RKO (cell line): ENCODE measurements at places on chromosomes 1 and 21.

DNA sequence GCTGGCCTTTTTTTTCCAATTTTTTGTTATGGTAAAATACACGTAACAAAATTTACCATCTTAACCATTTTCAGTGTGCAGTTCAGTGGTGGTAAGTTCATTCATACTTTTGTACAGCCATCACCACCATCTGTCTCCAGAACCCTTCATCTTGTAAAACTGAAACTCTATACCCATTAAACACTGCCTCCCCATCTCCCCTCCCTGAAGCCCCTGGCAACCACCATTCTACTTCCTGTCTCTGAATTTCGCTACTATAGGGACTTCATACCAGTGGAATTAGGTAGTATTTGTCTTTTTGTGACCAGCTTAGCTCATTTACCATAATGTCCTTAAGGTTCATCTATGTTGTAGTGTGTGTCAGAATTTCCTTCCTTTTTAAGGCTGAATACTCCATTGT is 8.7 kb downstream of the PKNOX1 start:
- no peak for DNase-seq

- no peak for DNase-seq
Measured at GRCh38 chr1:13732971-13733667, 33.1 kb downstream of the PRDM2 start.

DNA sequence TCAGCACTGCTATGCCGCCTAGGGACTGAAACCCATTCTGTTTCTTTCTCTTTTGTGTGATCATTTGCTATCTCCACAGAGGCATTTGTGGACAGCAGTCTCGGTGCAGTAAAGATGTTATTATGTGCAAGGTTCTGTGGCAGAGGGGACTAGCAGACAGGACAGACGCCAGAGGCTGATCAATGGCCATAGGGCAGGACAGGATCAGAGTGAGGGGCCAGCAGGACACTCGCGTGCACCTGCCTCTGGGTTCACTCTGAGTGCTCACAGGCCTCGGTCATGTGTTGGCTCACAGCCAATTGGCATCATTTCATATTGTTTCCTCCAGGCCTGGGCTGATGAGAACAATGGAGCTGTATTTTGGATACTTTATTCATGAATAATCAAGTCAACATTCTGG is 212.6 kb downstream of the TGFB2 start:
- no peak for DNase-seq

- no peak for DNase-seq
Measured at GRCh38 chr1:53328541-53329499, 950 bp upstream of the LRP8 start.
